ENCODE measurements at places on chromosomes 3 and 15.

DNA sequence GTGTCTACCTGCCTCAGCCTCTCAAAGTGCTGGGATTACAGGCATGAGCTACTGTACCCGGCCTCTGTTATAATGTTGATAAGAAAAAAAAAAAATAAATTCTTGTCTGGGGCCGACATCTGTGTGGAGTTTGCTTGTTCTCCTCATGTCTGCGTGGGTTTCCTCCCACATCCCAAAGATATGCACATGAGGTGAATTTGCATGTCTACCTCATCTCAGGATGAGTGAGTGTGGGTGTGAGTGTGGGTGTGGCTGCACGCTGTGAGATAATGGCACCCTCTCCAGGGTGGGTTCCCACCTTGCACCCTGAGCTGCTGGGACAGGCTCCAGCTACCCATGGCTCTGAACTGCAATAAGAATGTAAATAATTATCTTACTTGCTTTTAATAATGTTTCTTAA is 25.9 kb upstream of the UACA start:
- DNase-seq: no peak

- no peak for DNase-seq
Measured at GRCh38 chr3:138726946-138727730, 107.6 kb downstream of the PIK3CB start.

DNA sequence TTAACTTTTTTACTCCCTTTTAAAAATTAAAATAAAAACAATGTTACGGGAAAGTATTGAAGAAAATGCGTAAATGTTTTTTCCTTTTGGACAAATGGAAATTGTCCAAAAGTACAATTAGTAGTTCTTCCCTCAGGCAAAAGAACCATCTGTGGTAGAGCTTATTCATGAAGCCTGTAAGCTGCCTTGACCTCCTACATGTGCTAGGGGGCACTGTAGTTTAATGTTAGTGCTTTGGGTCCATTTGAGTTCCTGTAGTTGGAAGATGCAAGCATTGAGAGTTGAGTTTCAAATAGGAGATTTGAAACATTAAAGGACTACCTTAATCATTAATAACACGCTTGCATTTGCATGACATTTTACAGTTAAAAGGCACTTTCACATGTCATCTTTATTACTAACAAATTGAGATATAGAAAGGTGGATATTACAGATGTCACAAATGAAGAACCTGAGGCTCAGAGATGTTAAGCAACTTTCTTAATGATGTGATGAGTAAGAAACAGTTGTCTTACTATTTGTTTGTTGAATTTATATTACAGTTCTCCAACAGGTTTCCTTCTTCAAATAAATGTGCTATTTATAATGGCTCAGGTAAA is 1.8 kb upstream of the ZNF385D start:
- DNase-seq: no peak

GRCh38 chr3:125967156-125967555 is 1.8 kb upstream of the ROPN1B start:
- DNase-seq: no peak

DNA sequence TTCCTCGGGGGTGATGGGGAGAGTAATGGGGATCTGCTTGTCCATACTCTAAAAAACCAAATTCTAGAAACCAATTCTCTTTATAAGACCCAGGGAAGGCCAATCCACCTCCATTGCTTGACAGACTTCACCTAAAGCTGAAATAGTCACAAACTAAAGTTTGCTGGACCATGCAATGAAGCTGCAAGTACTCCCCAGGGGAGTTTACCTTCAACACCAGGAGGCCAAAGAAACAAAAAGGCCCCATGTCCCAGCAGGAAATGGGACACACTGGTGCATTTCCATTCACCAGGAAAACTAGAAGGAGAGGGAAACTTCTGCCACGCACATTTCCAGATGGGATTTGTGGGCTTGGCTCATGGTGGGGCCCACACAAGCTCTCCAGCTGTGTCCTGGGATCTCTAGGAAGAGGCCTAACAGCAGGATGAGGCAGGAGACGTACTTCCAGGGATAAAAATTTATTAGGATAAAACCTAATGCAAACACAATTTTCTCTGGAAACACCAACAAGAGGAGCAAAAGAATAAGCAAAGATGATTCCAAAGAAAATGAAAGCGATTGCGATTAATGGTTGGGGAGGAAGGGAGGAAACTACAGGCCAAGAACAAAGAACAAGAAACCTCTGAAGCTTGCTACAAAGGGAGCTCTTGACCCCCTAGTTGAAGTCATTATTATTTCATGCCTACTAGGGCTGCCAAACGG is 238.0 kb upstream of the LRTM1 start:
- no peak for DNase-seq

All from immature natural killer cell (primary cell).